ENCODE measurements at places on chromosomes 2 and 18. TPM values are rescaled to one million over a fixed set of nuclear protein-coding genes. Genes with fewer than 3 reads are reported as not detected.

- DNase-seq, result no peak
Measured at GRCh38 chr2:31075941-31076590, 62.2 kb downstream of the GALNT14 start.

DNA sequence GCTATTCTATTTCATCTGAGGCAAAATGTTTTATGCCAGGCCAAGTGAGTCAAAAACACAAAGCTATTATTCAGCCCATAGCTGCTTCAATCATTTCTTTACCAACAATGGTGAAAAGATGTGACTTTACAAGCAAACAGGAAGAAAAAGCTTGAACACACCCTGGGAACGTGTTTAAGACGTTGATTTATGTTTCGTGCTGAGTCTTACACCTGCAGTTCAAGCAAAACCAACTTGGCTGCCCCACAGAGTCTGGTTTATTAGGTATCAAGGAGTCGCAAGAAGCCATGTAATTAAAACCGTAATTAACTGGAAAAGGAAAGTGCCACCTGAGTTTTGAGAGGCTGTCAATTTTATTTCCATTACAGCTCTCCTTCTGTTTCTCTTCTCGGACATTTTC, 295.5 kb downstream of the MEIS1 start:
- no peak for DNase-seq

DNA sequence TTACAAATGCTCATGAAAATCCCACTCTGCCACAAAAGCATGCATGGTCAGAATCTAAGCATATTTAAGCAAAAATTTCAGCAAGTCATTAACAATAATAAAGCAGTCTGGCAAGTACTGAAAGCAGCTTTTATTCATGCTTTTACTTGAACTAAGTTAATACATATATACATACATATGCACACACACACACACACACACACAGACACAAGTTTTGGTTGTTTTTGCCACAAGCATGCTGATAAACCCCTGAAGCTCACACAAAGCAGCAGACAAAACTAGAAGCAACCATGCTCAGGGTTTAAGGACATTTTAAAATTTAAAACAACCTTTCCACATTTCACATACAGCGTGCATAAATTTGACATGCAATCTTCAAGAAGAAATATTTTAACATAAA, 819.1 kb upstream of the FSHR start:
- DNase-seq, result no peak

C2orf49 gene
- 14.9 TPM for total RNA-seq

FTCDNL1 gene
- total RNA-seq, result 2.6 TPM
